Transverse colon (tissue), 4 donors: ENCODE measurements at places on chromosomes 7 and 10. TPM values are rescaled to one million over a fixed set of nuclear protein-coding genes. Genes with fewer than 3 reads are reported as not detected.

Gene PLAC9
- 6.6 TPM for total RNA-seq

Gene GPRIN2
- 50.1 TPM for total RNA-seq

GRCh38 chr10:44697116-44697515 lies 214.0 kb upstream of the TMEM72 start:
- no peak overlapping the region for H3K4me3 ChIP-seq
- no peak overlapping the region for H3K27ac ChIP-seq
- no peaks in the 10 kb centered on the region for H3K4me1 ChIP-seq
- no peaks in the 10 kb centered on the region for H3K36me3 ChIP-seq

- no peaks in the 10 kb centered on the region for H3K36me3 ChIP-seq
- peak; percentile 66 for DNase-seq
- no peak overlapping the region for H3K27ac ChIP-seq
- H3K4me1 ChIP-seq: peaks cover 23% of the 10 kb centered on the region
- no peaks in the 10 kb centered on the region for H3K27me3 ChIP-seq
Observed at GRCh38 chr10:132443605-132443982, 46.6 kb downstream of the PWWP2B start.

DNA sequence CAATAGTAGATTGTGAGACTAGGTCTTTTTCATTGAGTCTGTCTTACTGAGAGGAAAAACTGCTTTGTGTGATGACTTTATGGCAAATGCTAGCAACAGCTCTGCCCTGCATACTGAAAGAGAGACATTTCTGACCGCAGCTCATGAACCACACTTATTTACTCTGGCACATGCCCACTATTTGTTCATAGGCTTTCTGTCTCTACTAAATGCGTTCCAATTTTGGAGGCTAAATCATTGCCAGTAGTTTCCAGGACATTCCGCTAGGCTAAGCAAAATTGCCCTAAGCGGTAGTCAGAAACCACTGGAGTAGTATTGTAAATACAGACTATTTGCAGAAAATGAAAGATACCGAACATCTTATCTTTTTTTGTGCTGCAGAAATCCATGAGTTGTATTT lies 55.6 kb upstream of the DLX6 start:
- DNase-seq: no peak
- H3K27me3 ChIP-seq: no peaks in the 10 kb centered on the region
- H3K4me3 ChIP-seq: no peak overlapping the region
- no peak overlapping the region for H3K27ac ChIP-seq
- no peaks in the 10 kb centered on the region for H3K36me3 ChIP-seq

- no peak overlapping the region for H3K27ac ChIP-seq
- no peak for DNase-seq
- H3K4me1 ChIP-seq: no peaks in the 10 kb centered on the region
- H3K4me3 ChIP-seq: no peak overlapping the region
Observed at GRCh38 chr7:108417144-108417543, 39.1 kb downstream of the NRCAM start.

DNA sequence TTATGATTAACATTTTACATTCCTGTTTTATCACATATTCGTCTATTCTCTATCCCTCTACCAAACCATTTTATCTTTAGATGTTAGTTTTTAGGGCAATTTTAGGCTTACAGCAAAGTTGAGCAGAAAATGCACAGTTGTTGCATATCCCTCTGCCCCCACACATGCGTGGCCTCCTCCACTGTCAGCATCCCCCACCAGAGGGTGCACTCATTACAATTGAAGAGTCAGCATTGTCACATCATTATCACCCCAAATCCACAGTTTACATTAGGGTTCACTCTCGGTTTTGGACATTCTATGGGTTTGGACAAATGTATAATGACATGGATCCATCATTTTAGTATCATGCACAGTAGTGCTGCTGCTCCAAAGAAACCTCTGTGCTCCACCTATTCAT lies 86.4 kb downstream of the WDR37 start:
- no peak for DNase-seq
- H3K4me3 ChIP-seq: no peak overlapping the region
- no peak overlapping the region for H3K27ac ChIP-seq
- H3K27me3 ChIP-seq: no peaks in the 10 kb centered on the region
- H3K4me1 ChIP-seq: no peaks in the 10 kb centered on the region

DNA sequence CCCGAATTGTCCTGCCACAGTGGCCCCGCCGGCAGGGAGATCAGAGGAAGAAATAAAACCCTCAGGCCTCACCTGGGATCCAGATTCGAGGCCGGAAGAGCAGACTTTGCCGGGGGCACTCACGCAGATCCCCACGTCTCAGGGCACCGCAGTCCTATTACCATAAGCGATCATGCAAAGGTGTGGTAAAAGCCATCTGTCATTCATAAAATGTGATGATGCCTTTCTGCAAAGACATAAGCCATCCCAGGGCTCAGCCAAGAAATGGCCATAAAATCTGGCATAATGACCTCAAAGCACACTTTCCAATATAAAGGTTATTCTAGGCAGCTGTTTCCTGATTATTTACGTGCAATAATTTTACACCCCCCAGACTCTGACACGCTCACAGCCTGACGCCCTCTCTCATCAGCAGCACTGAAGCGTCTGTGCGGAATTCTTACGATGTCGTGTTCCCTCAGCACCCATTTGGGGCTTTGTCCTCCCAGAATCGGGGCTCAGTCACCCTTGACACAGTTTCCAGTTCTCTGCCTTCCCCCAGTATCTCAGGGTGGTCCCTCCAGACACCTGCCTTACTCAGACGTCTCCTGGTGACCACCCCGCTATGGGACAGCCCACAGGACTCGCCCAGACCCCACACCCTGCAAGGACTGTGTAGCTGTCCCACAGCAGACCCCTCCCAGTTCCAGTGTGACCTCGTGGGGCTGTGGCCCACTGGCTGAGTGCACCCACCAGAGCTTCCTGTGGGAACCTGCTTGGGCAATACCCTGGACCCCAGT lies 74.3 kb upstream of the FAM20C start:
- no peaks in the 10 kb centered on the region for H3K4me1 ChIP-seq
- no peaks in the 10 kb centered on the region for H3K36me3 ChIP-seq
- H3K4me3 ChIP-seq: no peak overlapping the region
- peaks cover 19% of the 10 kb centered on the region for H3K27me3 ChIP-seq

- no peaks in the 10 kb centered on the region for H3K27me3 ChIP-seq
- peaks cover 39% of the 10 kb centered on the region for H3K4me1 ChIP-seq
- DNase-seq: no peak
- H3K36me3 ChIP-seq: no peaks in the 10 kb centered on the region
- H3K27ac ChIP-seq: peak overlapping the region; percentile 67
Observed at GRCh38 chr7:139732471-139733167, 45.2 kb downstream of the HIPK2 start.
